Fibroblast of villous mesenchyme (primary cell): ENCODE measurements at places on chromosomes 5 and 9. TPM values are rescaled to one million over a fixed set of nuclear protein-coding genes. Genes with fewer than 3 reads are reported as not detected.

CEL gene
- under 0.01 TPM in 2 replicates for total RNA-seq

FCN2 gene
- not detected in 2 replicates for total RNA-seq

EIF4E1B gene
- total RNA-seq, result not detected in 2 replicates

GRCh38 chr9:111720174-111720573 lies 58.8 kb downstream of the GNG10 start:
- no peak for DNase-seq

DNA sequence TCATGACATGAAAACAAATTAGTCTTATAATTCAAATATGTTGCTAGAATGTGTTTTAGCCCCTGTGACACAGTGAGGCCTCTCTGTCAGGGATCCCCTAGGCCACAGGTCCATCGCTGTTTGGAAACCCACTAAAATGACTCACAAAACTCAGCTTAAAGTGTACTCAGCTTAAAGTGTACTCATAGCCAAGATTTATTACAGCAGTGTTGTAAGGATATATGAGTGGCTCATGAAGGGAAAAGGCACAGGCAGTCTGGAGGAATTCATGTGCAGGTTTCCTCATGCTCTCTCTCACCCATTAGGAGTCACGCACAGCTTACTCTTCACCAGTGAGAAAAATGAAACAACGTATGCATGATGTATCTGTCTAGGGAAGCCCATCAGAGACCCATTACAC lies 24.4 kb upstream of the TGFBI start:
- peak; percentile 94 for DNase-seq

- no peak for DNase-seq
Observed at GRCh38 chr5:112717506-112718082, 20.1 kb upstream of the APC start.

GRCh38 chr9:130739081-130739480 lies 45.5 kb downstream of the EXOSC2 start:
- no peak for DNase-seq

DNA sequence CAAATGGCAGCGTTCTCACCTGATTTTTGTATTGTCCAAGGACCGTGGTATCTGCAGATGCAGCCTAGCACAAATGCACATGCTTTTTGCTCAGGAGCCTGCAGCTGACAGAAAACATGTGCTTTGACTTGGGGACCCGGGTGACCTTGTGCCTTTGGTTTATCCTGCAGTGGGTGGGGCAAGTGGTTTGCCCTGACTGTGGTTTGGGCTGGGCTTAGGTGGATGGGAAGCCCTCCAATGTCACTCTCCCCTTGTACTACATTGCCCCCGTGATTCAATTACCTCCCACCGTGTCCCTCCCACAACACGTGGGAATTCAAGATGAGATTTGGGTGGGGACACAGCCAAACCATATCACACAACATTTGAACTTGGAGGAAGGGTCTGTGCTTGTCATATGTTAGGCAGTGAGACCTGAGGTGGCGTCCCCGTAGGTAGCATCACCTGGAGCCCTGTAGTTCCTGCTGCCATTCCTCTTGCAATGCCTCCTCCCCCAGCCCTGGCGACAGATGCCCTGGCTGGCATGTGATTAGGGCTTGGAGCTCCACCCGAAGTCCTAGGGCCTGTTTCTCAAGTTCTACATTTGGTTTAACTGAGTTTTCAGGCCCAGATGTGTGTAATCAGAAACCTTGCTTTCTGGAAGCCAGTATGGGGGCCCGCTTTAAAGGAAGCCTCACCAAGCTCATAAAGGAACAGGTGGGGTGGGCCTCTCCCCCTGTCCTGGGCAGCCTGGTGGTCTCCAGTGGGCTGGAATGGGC lies 2.1 kb downstream of the ANKRD33B start:
- DNase-seq, result no peak

- DNase-seq, result no peak
Observed at GRCh38 chr5:77168161-77168878, 42.2 kb upstream of the PDE8B start.

DNA sequence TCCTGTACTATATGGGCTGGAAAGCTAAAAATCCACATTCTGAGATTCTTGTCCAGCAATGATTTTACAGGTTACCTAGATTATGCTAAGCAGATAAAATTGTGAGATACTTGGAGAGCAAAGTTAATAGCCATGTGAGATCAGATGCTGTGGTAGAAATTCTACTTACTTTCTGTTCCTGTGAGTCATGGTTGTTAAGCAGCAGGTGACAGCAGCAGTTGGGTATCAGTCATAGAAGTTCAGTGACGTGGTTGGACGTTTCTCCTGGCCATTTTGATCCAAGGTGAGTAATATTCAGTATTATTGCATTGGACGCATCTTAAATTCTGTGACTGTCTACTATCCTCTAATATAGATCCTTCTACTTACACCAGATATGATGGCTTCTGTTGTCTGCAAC lies 524.5 kb downstream of the TMEM38B start:
- no peak for DNase-seq

- no peak for DNase-seq
Observed at GRCh38 chr5:142650060-142650459, 35.8 kb downstream of the FGF1 start.

- no peak for DNase-seq
Observed at GRCh38 chr9:109811876-109812275, 31.9 kb downstream of the PALM2AKAP2 start.

DNA sequence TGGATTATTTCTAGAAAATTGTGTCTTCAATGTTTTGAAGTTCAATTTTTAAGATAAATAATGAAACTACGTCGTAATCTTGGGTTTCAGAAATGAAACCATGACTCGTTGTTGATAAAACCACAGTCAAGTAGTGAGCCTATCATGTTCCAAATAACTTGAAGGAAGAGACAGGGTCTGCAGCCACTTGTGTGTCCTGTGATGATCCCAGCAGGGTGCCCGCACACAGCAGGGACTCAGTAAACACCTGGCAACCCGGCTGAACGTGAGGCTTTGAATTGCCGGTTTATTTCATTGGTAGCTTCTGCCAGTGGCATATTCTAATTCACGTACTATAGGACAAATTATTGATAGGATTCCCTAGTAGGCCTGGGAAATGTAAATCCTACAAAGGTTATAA lies 679.6 kb downstream of the IRX1 start:
- no peak for DNase-seq

GRCh38 chr5:53997736-53998627 lies 312.4 kb downstream of the ARL15 start:
- DNase-seq, result peak; percentile 55

GRCh38 chr9:134085674-134086073 lies 17.8 kb upstream of the BRD3 start:
- DNase-seq, result no peak
